ENCODE measurements at places on chromosomes 5 and 9.

DNA sequence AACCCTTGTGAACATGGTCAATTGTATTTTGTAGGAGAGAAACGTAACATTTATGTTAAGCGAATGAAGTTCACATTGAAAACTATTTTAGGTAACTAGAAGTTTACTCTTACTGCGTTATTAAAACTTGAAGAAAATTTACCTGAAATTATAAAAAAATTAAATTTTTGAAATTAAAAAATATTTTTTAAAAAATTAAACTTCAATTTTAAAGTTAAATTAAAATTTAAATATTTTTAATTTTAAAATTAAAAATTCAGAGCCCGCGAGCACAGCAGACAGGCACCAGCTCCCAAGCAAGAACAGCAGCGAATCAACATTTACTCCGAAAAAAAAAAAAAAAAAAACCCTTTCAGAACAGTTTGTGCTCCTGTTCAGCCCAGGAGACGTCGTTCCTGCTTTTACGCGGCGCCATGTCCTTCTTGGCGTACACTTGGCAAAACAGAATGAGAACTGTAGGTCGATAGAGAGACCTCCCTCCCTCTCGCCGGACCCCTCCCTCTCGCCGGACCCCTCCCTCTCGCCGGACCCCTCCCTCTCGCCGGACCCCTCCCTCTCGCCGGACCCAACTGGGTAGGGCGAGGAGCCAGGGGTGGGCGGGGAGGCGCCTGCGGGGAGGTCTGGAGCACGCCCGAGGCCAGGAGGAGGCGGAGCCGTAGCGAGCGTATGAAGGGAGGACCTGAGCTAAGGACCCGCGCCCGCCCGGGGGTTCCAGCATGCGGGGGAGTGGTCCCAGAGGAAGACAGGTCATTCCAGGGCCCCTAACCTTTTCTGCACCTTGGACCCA is 235.8 kb downstream of the ROR2 start:
- no peak for DNase-seq

DNA sequence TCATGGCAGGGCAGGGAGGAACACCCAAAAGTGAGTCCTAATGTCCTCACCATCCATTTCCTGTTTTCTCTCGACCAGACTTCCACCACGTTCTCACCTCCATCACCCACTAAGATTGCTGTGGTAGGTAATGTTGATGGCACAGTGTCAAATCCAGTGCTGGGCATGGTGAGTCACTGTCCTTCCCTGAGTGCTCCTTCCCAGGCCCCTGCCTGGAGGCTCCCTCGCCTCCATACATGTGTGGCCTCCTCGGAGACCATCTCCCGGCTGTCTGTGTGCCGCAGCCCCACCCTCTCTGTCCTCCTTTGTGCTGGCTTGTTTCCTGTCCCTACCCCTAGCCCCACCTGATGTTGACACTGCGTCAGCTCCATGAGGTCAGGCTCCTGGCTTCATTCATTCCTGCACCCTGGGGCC is 177.5 kb downstream of the SYK start:
- no peak for DNase-seq

DNA sequence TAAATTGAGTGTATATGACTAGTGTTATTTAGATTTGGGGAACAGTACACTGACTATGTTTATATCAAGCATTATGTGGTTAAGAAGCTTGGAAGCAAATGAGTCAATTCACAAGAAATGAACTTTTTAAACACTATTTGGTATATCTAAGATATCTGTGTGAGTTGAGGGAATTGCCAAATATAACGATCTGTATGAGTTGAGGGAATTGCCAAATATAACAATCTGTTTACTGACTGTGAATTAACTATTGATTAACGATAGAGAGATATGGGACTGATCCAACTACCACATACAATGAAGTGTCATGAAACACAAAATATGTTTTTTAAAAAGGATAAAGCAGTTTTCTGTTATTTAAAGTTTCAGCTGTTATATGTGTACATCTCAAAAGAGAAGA is 301.4 kb downstream of the TENT4A start:
- no peak for DNase-seq

GRCh38 chr5:11181940-11182339 is 420.9 kb upstream of the DAP start:
- no peak for DNase-seq

DNA sequence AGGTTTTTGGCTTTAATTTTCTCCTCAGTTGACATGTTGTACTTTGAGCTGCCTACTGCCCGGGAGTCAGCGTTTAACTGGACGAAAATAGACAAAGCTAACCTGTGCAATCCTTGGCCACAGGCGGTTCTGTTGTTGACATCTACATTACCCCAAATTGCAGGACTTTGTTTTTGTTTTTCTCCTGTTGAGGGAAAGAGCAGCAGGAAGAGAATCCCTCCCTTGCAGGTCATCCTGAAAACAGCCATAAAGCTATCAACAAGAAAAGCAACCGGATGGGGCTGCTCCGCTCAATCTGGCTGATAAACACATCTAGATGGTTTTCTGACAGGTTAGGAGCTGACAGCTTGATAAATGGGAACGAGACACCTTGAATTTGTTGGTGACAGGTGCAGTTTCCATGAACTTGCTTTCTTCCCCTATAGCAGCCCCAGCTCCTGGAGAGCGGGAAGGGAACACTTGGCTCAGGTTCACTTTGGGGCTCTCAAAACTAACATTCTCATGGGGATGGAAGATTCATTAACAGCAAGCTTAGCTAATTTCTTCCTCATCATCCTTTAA is 331.5 kb downstream of the SLIT3 start:
- no peak for DNase-seq

DNA sequence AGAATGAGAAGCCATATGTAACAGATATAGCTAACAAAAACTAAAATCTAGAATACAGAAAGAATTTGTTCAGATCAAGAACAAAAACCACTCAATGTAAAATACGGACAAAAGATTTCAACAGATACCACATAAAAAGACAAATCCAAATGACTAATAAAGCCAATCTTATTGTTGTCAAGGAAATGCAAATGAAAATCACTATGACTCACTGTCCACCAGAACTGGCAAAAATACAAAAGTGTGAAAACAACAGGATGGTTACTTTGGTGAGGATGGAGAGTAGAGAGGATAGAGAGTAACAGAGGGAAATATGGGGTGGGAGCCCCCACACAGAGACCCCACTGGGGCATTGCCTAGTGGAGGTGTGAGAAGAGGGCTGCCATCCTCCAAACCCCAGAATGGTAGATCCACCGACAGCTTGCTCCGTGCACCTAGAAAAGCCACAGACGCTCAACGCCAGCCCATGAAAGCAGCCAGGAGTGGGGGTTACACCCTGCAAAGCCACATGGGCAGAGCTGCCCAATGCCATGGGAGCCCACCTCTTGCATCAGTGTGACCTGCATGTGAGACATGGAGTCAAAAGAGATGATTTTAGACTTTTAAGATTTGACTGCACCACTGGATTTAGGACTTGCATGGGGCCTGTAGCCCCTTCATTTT is 15.2 kb upstream of the RHOBTB3 start:
- DNase-seq, result no peak

- no peak for DNase-seq
Observed at GRCh38 chr5:88290801-88291200, 22.2 kb upstream of the TMEM161B start.

DNA sequence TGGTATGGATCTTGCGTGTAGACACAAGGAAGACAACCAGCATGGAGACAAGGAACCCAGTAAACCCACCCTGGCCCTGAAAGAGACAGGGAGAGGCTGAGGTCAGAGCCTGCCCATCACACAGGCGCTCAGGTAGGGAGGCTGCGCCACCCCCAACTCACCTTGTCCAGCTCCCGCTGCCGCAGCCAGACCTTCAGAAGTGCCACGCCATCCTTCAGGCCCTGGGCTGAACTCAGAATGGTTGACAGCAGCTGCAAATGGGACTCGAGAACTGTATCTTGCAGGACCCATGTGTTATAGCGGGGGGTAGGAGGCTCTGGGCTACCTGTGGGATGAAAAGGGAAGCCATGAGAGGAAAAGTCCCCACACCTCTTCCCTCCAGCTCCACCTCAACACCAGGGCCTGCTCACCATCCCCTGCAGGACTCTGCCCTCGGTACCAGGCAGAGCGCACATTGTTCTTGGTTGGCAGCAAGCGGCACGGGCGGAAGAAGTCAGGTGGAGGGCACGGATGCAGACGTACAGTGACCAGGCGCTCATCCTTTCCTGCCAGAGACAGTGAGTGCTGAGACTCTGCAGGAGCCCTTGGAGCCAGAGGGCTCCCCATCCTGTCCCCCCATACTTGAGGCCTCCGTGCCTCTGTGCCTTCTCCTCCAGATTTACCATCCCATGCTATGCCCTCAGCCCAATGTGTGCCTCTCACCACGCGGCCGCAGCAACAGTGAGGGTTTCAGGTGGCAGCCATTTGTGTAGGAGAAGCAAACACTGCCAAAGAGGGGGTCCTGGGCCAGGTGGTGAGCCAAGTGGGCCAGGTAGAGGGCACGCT is 4.7 kb downstream of the NOL6 start:
- no peak for DNase-seq

DNA sequence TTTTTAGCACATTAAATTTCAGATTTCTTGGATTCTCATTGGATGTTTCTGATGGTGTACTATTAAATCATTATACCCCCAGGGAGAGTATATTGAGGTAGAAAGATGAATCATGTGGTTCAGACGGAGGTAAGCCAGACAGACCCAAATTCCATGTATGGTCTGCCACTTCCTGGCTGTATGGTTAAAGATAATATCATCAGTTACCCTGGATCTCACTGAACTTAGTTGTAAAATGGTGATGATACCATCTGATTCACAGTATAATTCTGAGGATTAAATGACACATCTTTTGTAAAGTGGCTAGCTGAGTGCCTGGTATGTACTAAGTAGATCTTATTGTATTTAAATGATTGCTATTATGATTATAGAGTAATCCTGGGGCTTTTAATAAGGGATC is 9.3 kb downstream of the SLC27A6 start:
- no peak for DNase-seq

GRCh38 chr9:77304543-77304942 is 127.2 kb downstream of the VPS13A start:
- DNase-seq, result no peak

- DNase-seq, result no peak
Observed at GRCh38 chr5:13643734-13644133, 300.8 kb downstream of the DNAH5 start.

- DNase-seq, result no peak
Observed at GRCh38 chr9:96020792-96021550, 145.5 kb downstream of the ERCC6L2 start.

GRCh38 chr5:139642891-139643871 is 5.0 kb upstream of the CXXC5 start:
- no peak for DNase-seq

DNA sequence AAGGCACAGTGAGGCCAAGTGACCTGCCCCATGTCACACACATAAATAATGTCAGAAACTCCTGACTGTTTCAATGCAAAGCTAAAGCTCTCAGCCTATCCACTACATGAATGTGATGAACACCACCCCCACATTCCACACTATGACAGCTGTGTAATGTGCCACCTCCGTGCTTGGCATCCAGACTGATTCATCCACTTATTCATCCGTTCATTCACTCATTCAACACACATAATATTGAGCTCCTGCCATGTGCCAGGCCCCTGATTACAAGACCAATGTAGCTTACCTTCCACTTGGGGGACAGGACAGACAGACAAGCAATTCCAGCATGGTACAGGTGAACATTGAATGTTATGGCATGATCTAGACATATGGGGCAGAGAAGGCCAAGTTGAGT is 46.2 kb upstream of the FABP6 start:
- no peak for DNase-seq
